ENCODE measurements at places on chromosomes 6 and 20.

GRCh38 chr6:31741815-31742214, 2.0 kb downstream of the MSH5 start:
- no peak for DNase-seq

- no peak for DNase-seq
These were observed 171.6 kb downstream of the PLCB1 start for GRCh38 chr20:8303651-8304050.

GRCh38 chr6:33172688-33173534, 19.4 kb downstream of the COL11A2 start:
- no peak for DNase-seq

- no peak for DNase-seq
These were observed 74.3 kb downstream of the ANKRD60 start for GRCh38 chr20:58154113-58154512.

GRCh38 chr20:49825521-49826033, 12.9 kb downstream of the SLC9A8 start:
- peak; percentile 51 for DNase-seq

DNA sequence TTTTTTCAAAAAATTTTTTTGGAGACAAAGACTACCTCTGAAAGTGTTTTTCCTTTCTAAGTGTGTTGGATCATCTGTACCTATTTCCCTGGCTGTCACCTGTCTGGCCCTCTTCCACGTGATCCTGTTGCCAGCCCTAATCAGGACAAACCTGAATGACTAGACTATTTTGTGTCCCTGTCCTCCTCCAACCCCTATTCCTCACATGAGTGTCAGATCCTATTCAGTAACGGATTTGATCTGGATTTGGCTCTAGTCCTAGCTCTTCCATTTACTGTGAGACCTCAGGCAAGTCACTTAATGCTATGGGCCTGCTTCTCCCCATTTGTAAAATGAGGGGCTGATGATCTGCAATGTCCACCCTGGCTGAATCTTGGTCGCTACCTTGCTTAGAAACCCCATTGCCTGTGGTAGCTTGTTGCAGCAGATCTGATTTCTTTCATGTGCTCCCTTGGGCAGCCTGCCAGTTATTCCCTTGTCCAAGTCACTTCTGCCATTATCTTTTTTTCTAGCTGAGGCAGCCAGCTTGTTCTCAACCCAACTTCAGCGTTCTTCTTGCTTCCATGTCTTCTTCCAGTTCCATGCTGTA, 4.8 kb downstream of the PHF20 start:
- DNase-seq, result peak; percentile 26

DNA sequence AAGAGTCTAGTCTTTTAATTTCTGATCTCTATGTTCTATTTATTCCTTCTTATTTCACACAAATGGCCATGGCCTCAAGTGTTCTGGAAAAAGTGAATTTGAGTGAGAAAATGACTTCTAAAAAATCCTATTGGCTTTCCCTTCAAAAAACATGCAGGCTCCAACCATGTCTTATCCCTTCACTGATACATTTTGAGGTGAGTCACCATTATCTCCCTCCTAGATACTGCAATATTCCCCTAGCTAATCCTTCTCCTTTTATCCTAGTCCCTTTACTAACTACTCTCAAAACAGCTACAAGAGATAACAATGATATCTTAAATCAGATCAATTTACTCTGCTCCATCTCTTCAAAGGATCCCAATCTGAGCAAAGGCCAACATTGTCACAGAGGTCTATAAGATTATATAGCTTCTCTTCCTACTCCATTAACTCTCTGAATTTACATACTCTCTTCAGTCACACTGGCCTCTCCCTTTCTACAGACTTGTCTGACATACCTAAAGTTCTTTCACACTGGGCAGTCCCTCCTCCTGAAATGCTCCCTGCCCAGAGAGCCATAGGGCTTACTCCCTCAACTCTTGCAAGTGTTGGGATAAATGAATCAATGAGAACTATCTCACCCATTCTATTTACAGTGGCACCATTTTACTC, 129.2 kb downstream of the TENT5A start:
- DNase-seq, result no peak

GRCh38 chr6:137216875-137217553, 2.2 kb downstream of the IFNGR1 start:
- DNase-seq, result no peak

DNA sequence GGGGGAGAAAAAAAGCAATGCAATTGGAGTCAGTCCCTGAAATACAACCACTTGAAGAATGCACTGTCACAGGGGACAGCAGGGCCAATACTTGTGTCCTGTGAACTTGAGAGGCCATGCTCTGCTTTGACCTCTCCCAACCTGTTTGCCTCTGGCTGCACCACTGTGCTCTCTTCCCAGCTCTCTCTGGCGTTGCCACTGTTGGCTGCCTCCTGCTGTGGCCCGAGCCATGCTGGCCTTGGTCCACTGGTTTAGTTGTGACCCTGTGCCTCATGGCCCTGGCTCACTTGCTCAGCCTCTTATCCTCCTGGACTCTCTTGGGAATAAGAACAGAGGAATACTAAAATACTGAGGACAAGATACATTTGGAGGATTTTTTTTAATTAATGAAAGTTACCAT, 14.5 kb upstream of the FBXO30 start:
- DNase-seq, result no peak

- DNase-seq, result no peak
These were observed 42.6 kb downstream of the IRF4 start for GRCh38 chr6:434051-434705.

GRCh38 chr6:87393026-87393622, 14.6 kb upstream of the CFAP206 start:
- peak; percentile 50 for DNase-seq

- no peak for DNase-seq
These were observed 54.8 kb upstream of the MAP7 start for GRCh38 chr6:136604928-136605510.

GRCh38 chr6:40887079-40887791, 151.8 kb downstream of the UNC5CL start:
- no peak for DNase-seq

DNA sequence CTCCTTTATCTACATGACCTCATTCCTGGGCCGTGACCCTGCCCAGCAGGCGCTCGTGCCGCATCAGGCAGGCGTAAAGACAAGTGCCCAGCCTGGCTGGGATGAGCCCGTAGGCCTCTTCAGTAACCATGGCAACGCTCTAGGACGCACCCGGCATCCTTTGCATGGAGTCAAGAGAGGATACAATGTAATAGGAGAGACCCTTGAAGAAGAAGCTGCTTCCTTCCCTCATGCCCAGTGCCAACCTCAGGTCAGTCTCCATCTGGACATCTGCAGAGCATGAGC, 5.0 kb upstream of the LSM14B start:
- DNase-seq, result peak; percentile 63

GRCh38 chr20:45405571-45406259, 2.4 kb upstream of the DBNDD2 start:
- DNase-seq, result peak; percentile 37

- DNase-seq, result no peak
These were observed 649.2 kb upstream of the FLRT3 start for GRCh38 chr20:14986656-14987055.

- peak; percentile 28 for DNase-seq
These were observed 8.8 kb upstream of the NDRG3 start for GRCh38 chr20:36754656-36755222.

GRCh38 chr6:51182827-51183226, 364.2 kb downstream of the TFAP2B start:
- DNase-seq, result no peak

DNA sequence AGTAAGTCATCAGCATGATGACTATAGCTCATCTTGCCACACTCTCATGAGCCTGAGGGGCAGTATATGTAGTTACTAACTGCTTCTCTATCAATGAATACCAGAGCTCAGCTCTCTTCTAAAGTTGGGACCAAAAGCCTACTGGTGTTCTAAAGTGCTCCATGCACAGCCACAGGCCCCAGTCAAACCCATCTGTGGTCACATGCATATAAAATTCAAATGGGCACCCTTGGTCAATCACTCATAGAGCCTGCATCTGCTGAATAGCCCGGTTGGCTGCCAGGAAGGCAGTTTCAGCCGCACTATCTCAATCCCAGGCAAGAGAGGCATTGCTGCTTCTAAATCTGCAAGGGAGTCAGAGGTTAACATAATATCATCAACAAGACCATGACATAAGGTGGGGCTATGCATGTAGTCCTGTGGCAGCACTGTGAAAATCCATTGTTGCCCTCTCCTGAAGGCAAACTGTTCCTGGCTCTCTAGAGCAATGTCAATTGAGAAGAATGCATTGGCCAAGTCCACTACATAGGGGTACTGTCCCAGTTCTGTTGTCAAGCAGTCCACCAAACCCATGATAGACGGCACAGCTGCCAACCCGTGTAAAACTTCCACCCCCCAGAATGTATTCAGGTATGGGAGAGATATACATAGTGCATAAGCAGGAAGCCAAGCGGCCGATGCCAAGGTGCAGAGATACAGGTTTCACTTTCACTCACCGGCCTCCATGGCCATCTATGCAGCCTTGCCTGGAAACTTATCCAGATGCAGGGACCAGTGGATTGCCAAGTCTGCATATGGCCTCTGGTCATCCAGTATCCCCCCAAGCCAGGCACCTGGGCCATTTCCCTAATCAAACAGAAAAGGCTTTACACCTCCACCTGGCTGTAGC, 76.2 kb downstream of the ALDH8A1 start:
- DNase-seq, result no peak

DNA sequence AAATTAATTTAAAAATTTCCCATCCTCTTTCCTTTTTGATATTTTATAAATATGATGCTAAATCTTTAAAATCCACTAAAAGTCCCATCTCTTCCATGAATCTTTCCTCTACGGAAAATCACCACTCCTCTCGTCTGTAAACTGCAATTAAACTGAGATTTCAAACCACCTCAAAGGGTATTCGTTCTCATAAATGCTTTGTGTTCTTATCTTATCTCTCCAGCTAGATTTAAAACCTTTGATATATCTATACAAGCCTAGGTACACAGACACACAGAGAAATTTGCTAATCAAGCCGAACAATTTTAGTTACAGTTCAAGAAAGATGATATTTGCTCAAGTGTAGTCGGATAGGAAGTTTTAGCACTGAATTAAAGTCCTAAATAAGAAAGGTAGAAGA, 214.6 kb upstream of the PRDM1 start:
- no peak for DNase-seq

DNA sequence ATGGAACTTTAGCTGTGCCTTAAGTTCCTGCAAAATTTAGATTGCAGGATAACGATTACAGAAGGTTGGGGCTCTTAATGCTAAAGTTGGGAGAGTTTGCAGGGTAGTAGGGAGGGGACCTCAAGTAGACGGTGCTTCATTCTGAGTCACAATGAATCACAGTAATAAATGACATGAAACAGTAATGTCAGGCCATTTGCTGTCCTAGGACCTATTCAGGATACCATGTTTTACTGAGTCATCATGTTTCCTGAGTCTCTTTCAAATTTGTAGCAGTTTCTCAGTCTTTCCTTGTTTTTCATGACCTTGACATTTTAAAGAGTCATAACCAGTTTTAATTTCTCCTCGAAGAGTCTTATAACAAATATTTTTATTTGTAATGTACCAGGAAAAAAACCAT, 406.9 kb upstream of the MAP3K7 start:
- no peak for DNase-seq

Measured in NCI-H1092 treated with DMSO at 0.1 percent for 48 hours (cell line).